Stimulated activated CD4-positive, alpha-beta T cell treated with anti-CD3 and anti-CD28 coated beads, Interleukin-4, amount 100 ng/mL, for 1 hour (primary cell): ENCODE measurements at places on chromosomes 3 and 15.
A peak's percentile ranks its signal among the peaks of the same experiment; 100 is the strongest.

DNA sequence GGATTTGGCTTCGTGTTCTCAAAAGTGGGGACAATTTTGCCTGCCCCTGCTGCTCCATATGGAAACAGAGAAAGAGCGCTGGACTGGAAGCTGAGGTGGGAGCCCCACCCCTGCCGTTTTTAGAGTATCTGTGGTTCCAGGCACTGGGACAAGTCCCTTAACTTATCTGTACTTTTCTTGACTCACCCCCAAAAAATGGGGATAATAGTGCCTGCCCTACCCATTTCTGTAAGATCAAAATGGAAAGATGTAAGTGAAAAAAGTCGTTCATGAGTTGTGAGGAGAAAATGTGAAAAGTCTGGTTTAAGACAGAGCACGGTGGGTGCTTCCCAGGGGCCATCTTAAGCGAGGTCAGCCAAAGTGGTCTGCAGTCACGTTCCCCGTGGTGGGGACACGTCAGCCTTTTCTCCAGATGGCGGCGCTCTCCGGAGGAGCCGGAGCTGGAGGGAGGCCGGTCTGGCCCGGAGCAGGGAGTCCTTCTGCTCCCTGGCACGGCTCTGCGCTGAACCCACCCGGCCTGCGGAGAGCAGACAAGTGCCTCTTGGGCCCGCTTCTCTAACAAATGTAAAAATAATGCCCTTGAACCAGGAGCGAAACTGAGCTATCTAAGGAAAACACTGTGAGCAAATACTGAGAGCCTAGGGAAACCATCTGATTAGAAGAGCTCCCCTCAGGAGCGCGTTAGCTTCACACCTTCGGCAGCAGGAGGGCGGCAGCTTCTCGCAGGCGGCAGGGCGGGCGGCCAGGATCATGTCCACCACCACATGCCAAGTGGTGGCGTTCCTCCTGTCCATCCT lies at the start of gene CLDN18:
Gene CLDN18 (plus strand): TSS at position 690 of the 797 bp plus-strand sequence. CDS start 61 bp downstream, at position 751.
- DNase-seq, result no peak

- DNase-seq, result no peak
Measured at GRCh38 chr15:74213858-74214284, 11.3 kb upstream of the STRA6 start.

DNA sequence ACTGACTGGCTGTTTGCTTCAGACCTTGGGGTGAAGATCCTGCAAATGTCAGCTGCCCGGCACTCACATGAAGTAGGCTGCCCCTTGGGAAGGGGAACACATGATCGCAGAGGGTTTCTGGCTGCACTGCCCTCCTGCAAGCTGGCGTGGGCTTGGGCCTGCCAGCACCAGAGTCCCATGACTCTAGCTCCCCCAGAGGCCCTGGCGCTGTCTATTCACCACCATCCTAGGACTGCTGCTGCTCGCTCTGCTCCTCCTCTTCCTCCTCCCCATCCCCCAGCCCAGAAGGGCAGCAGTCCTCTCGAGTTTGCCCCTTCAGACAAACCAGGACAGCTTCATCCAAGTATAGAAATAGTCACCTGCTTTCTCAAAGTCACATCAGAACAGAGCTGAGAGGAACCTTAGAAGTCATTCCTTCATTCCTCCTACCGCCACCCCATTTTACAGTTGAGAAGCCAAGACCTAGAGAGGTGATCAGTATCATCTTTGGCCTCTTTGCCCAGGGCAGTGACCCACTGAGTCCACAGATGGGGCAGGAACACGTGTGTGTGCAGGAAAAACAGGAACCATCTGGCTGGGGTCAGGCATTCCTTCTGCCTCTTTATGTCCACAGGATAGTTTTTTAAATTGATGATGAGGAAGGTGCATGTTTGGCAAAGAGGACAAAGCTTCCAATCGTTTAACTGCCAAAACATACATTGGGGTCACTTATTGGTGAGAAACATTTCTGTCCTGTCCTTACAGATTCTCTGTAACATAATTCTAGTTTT lies 13.2 kb downstream of the DPH3 start:
- DNase-seq, result no peak

- no peak for DNase-seq
Measured at GRCh38 chr3:193951859-193952258, 184.1 kb upstream of the HES1 start.

DNA sequence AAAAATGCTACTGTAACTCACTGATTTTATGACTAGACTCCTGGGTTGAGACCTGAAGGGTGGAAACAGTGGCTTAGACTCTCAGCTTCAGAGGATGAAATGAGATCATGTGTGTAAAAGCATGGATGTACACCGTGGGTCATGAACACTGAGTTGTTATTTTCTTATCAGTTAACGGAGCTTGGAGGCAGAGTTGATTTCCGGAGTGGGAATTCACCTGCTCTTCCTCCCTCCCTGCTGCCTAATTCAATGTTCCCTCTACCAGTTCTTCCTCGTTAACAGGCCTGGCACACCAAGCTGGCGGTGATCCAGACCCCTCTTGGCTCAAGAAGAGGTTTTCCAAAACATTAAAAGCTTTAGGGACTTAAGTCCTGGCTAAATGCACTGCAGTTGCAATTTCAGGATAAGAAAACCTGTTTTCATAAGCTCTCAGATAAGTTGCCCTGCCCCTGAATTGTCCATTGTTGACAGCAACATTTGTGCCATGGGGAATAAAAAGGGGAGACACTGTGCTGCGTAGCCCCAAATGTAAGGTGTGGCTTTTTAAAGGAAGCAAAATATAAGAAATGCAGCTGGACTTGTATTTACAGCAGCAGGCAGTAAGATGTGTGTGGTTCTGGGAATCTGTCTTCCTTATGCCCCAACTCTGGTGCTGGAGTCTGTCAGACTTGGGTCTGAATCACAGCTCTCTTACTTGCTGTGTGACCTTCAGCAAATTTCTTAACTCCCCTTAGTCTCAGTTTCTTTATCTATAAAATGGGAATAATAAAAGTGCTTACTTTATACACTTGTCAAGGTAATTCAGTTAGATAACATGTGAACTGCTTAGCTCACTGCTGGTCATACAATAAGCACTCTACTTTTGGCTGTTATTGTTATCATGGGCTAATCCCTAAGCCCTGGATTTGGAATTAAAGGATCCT lies 9.9 kb downstream of the PDIA5 start:
- no peak for DNase-seq

- DNase-seq, result no peak
Measured at GRCh38 chr3:32975891-32976595, 24.6 kb downstream of the CCR4 start.

- DNase-seq, result no peak
Measured at GRCh38 chr3:113714702-113715101, 18.3 kb upstream of the USF3 start.

DNA sequence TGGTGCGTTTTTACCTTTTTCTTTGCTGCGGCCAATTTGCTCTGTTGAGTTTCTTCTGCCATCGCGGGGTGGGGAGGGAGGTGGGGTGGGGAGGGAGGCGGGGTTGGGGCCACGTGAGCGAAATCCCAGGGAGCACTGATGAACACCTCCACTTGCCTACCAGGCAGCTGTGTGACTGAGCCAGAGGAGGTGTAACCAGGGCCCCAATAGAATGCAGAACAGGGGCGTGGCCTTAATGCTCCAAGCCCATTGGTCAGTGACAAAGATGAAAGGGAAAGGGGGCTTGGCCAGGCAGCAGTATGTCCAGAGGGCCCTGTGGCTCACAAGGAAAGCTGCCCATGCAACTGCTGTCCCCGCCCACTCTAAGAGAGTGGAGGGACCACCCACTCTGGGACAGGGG lies 21.4 kb upstream of the OR4F6 start:
- no peak for DNase-seq

GRCh38 chr3:30729936-30730335 lies 123.5 kb downstream of the TGFBR2 start:
- no peak for DNase-seq

- DNase-seq, result no peak
Measured at GRCh38 chr15:62779036-62779770, 263.3 kb upstream of the TPM1 start.

GRCh38 chr3:128269006-128269775 lies 115.9 kb downstream of the EEFSEC start:
- no peak for DNase-seq

GRCh38 chr3:185328324-185329004 lies 34.5 kb upstream of the MAP3K13 start:
- no peak for DNase-seq

GRCh38 chr3:149967086-149967685 lies 3.5 kb downstream of the PFN2 start:
- DNase-seq, result no peak

GRCh38 chr3:100087198-100087597 lies 27.1 kb downstream of the FILIP1L start:
- no peak for DNase-seq

- peak; percentile 29 for DNase-seq
Measured at GRCh38 chr3:114294940-114295480, 1.2 kb downstream of the TIGIT start.
